Naive thymus-derived CD8-positive, alpha-beta T cell (primary cell): ENCODE measurements at places on chromosomes 3 and 15. TPM values are rescaled to one million over a fixed set of nuclear protein-coding genes. Genes with fewer than 3 reads are reported as not detected.

Gene HHATL
- total RNA-seq, result not detected

Gene CHRD
- total RNA-seq, result not detected

DNA sequence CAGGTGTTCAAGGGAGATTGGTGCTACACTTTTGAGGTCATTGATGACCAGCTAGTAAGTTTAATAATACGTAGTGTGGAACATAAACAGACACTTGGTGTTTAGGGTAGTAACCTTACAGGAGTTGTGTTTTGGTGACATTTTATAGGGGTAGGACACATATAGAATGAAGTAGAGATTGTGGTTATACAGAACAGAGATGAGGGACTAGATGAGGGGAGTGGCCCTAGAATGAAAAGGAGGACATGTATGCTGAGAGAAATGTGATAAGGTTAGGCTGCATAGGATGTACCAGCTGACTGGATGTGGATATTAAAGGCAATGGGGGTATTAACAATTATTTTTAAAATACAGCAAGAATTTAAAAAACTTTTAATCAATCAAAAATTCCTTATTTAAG, 8.0 kb downstream of the MBNL1 start:
- H3K36me3 ChIP-seq, result peaks cover 13% of the 10 kb centered on the region
- no peak for DNase-seq
- peaks cover 76% of the 10 kb centered on the region for H3K4me1 ChIP-seq
- no peaks in the 10 kb centered on the region for H3K27me3 ChIP-seq
- H3K27ac ChIP-seq, result peak overlapping the region; percentile 83
- peak overlapping the region; percentile 73 for H3K4me3 ChIP-seq

Gene TRPM7
- 62.8 TPM for total RNA-seq

GRCh38 chr3:157294953-157295352, 135.0 kb upstream of the CCNL1 start:
- H3K36me3 ChIP-seq, result no peaks in the 10 kb centered on the region
- no peak overlapping the region for H3K27ac ChIP-seq
- no peak for DNase-seq
- no peaks in the 10 kb centered on the region for H3K4me1 ChIP-seq
